IMR-90 (cell line): ENCODE measurements at places on chromosomes 4 and X. TPM values are rescaled to one million over a fixed set of nuclear protein-coding genes. Genes with fewer than 3 reads are reported as not detected.

The NLRP2B gene
- polyA plus RNA-seq = not detected in 2 replicates

The BRS3 gene
- polyA plus RNA-seq = not detected in 2 replicates

The PLAC8 gene
- not detected in 2 replicates for polyA plus RNA-seq

The PHKA1 gene
- 2.3 and 2.7 TPM in 2 replicates for polyA plus RNA-seq

The TREX2 gene
- polyA plus RNA-seq = 0.84 and 1.1 TPM in 2 replicates

The NWD2 gene
- polyA plus RNA-seq = not detected in 2 replicates

The MAP7D2 gene
- 0.19 and 0.32 TPM in 2 replicates for polyA plus RNA-seq

The SERTM2 gene
- polyA plus RNA-seq = 0.03 and 0.07 TPM in 2 replicates

The WNK3 gene
- 0.10 and 0.15 TPM in 2 replicates for polyA plus RNA-seq

The DCHS2 gene
- polyA plus RNA-seq = not detected in 2 replicates

The MBNL3 gene
- polyA plus RNA-seq = 0.32 and 0.49 TPM in 2 replicates

The NPY1R gene
- not detected in 2 replicates for polyA plus RNA-seq

The TEX13D gene
- not detected in 2 replicates for polyA plus RNA-seq

The SPACA5 gene
- not detected in 2 replicates for polyA plus RNA-seq

The DCX gene
- polyA plus RNA-seq = not detected in 2 replicates
